ENCODE measurements at places on chromosomes 6 and 20. TPM values are rescaled to one million over a fixed set of nuclear protein-coding genes. Genes with fewer than 3 reads are reported as not detected.

GRCh38 chr20:30594112-30594511, 663.4 kb upstream of the DEFB115 start:
- no peak for DNase-seq

DNA sequence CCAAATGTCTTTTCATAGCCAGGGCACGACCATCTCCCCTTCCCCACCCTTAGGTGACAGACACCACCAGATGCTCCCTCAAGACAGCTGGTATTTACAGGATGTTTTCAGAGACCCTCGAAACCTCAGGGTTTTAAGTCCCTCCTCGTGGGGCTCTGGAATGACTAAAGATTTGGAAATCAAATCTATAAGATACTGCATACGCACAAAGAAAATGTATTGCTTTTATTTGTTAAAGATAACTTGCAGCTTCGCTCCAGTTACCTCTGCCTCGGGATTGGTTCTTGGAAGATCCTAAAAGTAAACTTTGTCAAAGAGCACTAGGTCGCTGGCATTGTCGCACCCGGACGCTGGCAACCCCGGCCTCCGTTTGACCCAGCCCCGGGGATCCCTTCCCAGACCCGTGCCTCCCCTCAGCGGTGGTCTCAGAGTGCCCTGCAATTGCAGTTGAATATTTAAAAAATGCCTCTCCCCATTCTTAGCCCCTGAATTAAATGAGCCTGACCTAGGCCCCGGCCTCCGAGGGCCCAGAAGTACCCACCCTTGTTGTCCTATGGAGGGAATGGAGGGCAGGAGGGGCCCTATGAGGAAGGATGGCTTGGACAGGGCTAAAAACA, 7.1 kb downstream of the PAX1 start:
- DNase-seq, result no peak

DNA sequence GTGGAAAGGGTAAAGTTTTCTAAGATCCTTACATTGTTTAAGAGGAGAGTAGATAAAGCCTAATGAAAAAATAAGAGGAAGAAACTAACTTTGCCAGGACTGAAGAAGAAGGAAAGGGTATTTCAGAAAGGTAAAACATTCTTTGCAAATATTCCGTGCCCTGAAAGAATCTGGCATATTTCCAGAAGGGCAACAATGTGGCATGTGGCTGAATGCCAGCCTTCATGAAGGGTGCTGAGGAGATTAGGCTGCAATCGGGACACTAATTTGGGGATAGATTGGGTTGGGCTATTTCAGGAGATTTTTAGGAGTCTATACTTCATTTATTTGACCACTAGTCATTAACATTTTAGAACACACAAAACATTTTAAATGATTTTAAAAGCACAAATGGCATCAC, 16.2 kb upstream of the UFL1 start:
- DNase-seq, result no peak

GRCh38 chr6:48068278-48069251, 42.4 kb downstream of the PTCHD4 start:
- no peak for DNase-seq

- no peak for DNase-seq
Measured at GRCh38 chr6:139371421-139372203, 2.8 kb downstream of the CITED2 start.

- DNase-seq, result no peak
Measured at GRCh38 chr20:10924644-10925201, 250.9 kb upstream of the JAG1 start.

- DNase-seq, result no peak
Measured at GRCh38 chr6:137746264-137746663, 120.8 kb upstream of the TNFAIP3 start.

GRCh38 chr6:42158011-42158410, 15.2 kb upstream of the GUCA1A start:
- DNase-seq, result no peak

DNA sequence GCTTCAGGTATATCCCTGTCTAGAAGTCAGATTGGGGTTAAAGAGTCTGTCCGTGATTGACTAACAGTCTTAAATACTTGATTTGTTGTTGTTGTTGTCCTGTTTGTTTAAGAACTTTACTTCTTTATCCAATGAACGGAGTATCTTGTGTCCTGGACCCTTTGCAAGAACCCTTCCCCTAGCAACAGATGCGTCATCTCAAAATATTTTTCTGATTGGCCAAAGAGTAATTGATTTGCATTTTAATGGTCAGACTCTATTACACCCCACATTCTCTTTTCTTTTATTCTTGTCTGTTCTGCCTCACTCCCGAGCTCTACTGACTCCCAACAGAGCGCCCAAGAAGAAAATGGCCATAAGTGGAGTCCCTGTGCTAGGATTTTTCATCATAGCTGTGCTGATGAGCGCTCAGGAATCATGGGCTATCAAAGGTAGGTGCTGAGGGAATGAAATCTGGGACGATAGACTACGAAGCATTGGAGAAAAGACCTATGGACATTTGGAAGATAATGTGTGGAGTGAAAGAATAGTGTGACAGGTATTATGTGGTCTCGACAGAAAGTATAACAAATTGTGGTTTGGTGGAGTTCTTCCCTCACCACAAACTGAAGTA, at the start of gene HLA-DRA:
Gene HLA-DRA (plus strand): TSS at position 286 of the 613 bp plus-strand sequence. CDS start 64 bp downstream, at position 350.
- DNase-seq, result no peak

BRPF3 gene
- 23.7 TPM for total RNA-seq

IMPG1 gene
- not detected for total RNA-seq

GJE1 gene
- total RNA-seq, result not detected

C6orf58 gene
- total RNA-seq, result not detected

FOXC1 gene
- total RNA-seq, result 5.5 TPM

Measured in upper lobe of left lung (tissue), 6 donors.